ENCODE measurements at places on chromosomes 16 and 17.

- no peak overlapping the region for H3K4me3 ChIP-seq
- no peaks in the 10 kb centered on the region for H3K27me3 ChIP-seq
- DNase-seq, result no peak
- no peak overlapping the region for H3K27ac ChIP-seq
- H3K4me1 ChIP-seq, result peaks cover 1% of the 10 kb centered on the region
Observed at GRCh38 chr16:29765167-29766032, 12.7 kb upstream of the ZG16 start.

GRCh38 chr16:85755929-85756768, 5.3 kb upstream of the C16orf74 start:
- H3K36me3 ChIP-seq, result no peaks in the 10 kb centered on the region
- no peak overlapping the region for H3K27ac ChIP-seq
- peaks cover 34% of the 10 kb centered on the region for H3K27me3 ChIP-seq
- peaks cover 10% of the 10 kb centered on the region for H3K4me1 ChIP-seq
- no peak overlapping the region for H3K4me3 ChIP-seq

DNA sequence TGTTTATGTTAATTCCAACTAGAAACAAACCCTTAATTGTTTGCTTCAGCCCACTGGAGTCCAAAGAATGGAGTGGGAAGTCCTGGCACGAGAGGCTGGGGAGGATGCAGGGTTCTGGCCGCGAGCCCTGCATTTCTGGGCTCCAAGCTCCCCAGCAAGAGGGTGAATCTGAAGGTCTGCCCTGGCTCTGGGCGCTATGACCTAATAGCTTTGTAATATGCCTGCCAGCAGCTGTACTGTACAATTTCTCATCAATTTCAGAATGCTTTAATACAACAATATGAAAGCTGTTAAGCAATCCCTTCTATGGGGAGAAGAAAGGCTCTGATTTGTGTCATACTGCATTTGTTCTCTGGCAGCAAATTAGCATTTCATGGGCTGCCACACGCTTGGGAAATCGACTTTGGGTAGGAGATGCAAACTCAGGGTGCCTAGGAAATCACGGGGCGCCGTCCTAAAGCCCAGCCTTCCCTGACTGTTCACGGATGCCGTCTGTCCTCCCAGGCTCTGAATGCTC, 43.8 kb downstream of the NDEL1 start:
- H3K36me3 ChIP-seq, result peaks cover 63% of the 10 kb centered on the region
- no peak overlapping the region for H3K4me3 ChIP-seq
- H3K27ac ChIP-seq, result no peak overlapping the region
- H3K4me1 ChIP-seq, result no peaks in the 10 kb centered on the region
- no peak for DNase-seq

- DNase-seq, result no peak
- H3K27ac ChIP-seq, result no peak overlapping the region
- no peaks in the 10 kb centered on the region for H3K36me3 ChIP-seq
- no peaks in the 10 kb centered on the region for H3K27me3 ChIP-seq
- no peak overlapping the region for H3K4me3 ChIP-seq
- no peaks in the 10 kb centered on the region for H3K4me1 ChIP-seq
Observed at GRCh38 chr17:22503322-22503899, 811.1 kb downstream of the KCNJ18 start.

GRCh38 chr16:53846971-53847370, 143.0 kb downstream of the FTO start:
- H3K4me1 ChIP-seq, result peaks cover 5% of the 10 kb centered on the region
- no peak for DNase-seq
- no peaks in the 10 kb centered on the region for H3K27me3 ChIP-seq
- H3K4me3 ChIP-seq, result no peak overlapping the region
- peaks cover 8% of the 10 kb centered on the region for H3K36me3 ChIP-seq

DNA sequence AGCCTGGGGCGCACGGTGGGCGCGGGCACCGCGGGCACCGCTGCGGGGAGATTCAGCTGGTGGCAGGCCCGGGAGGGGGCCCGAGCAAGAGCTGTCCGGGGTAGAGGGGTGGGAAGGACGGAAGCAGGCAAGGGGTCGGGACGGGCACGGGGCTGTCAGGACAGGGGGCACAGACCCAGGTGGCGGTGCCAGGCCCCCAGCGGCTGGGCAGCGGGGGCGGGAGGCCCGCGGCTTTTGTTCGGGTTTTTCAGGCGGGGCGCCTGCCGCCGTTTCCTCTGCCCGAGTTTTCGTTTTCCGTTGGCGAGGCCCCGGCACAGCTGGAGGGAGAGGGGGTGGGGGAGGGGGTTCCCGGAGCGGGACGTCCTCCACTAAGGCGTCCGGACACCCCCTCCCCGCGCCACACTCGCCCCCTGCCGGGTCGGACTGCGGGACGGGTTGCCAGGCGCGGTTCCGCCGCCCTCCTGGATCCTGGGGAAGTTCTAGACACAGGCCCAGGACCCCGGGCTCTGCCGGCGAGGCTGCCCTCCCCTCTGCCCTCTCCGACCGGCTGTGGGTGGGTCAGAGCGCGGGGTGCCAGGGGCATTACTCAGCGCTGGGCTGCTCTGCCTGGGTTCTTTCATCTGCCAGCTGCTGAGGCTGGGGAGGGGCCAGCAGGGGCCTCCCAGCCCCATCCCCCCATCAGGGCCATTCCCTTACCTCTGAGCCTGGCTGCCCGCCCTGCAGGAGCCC, 543 bp downstream of the ARHGAP23 start:
- H3K4me3 ChIP-seq, result no peak overlapping the region
- H3K36me3 ChIP-seq, result no peaks in the 10 kb centered on the region
- peaks cover 7% of the 10 kb centered on the region for H3K4me1 ChIP-seq

- no peaks in the 10 kb centered on the region for H3K27me3 ChIP-seq
- no peaks in the 10 kb centered on the region for H3K4me1 ChIP-seq
- no peak for DNase-seq
- H3K27ac ChIP-seq, result no peak overlapping the region
- no peak overlapping the region for H3K4me3 ChIP-seq
- no peaks in the 10 kb centered on the region for H3K36me3 ChIP-seq
Observed at GRCh38 chr16:79053577-79053976, 547.0 kb downstream of the MAF start.

- no peak overlapping the region for H3K27ac ChIP-seq
- H3K4me3 ChIP-seq, result no peak overlapping the region
- no peaks in the 10 kb centered on the region for H3K4me1 ChIP-seq
- DNase-seq, result no peak
- H3K36me3 ChIP-seq, result no peaks in the 10 kb centered on the region
Observed at GRCh38 chr16:49452108-49452507, 78.5 kb downstream of the C16orf78 start.

DNA sequence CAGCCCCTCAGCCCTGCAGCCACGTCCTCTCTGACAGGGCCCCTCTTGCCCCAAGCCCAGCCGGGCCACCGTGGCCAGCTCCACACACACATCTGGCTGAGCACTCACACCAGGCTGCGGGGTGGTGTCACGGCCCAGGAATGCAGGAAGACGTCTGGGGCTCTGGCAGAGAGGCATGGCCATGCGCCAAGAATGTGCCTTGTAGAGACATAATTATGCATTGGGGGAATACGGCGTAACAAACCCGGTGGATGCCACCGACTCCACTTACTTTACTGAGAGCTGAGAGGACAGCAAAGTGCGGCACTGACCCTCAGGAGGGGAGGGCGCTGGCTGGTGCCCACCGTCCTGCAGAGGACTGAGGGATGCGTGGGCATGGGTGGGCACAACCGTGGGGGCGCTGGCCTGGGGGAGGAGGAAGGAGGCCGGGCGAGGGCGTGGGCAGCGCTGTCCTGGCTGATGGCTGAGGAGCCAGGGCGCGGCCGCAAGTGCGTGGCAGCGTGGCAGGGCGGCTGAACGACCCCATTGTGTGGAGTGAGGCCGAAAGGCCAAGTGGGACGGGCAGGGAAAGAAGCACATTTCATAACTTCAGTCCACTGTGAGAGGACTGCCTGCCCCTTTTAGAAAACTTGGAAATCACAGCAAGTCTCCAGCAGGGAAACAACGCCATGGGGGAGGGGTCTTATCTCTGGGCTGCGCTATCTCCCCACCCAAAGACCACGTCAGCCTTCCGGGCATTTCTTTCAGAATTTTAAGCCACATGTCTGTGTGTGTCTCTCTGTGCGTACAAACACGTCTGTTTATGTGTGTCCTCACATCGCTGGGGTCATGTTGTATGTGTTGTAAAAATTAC, 30.6 kb downstream of the METRNL start:
- no peak for DNase-seq
- H3K4me1 ChIP-seq, result no peaks in the 10 kb centered on the region
- H3K27me3 ChIP-seq, result peaks cover 17% of the 10 kb centered on the region
- H3K4me3 ChIP-seq, result no peak overlapping the region
- H3K27ac ChIP-seq, result no peak overlapping the region

DNA sequence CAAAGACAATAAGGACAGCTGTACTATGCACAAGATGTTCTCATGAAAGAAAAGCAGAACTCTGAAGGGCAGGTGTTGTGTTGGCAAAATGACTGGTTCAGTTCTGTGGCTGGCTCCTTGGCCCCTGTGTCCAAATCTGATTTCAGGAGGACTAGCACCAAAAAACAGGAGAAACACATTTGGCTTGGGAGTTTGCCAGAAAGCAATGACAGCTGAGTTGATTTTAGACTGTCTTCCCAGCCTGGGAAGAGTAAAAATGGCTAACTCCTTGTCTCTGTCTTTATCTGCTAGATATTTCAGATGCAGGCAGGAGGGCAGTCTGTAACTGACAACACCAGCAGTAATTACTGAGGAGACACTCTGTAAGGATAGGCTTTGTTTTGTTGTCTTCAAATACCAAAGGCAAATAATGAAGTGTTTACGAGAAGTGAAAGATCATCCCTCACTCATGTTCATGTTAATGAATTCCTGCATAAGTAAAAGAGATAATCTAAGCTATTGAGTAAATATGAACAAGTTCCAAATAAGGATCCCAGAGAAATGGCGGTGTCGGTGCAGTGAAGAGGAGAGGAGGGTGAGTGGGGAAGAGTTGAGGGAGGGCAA, 989.0 kb downstream of the CDH11 start:
- no peaks in the 10 kb centered on the region for H3K36me3 ChIP-seq
- H3K4me1 ChIP-seq, result no peaks in the 10 kb centered on the region
- H3K27ac ChIP-seq, result no peak overlapping the region

GRCh38 chr17:83160443-83161297, 81.3 kb downstream of the METRNL start:
- H3K27me3 ChIP-seq, result peaks cover 51% of the 10 kb centered on the region
- H3K27ac ChIP-seq, result no peak overlapping the region
- no peaks in the 10 kb centered on the region for H3K36me3 ChIP-seq
- DNase-seq, result no peak

GRCh38 chr16:81841722-81842121, 62.6 kb downstream of the PLCG2 start:
- peaks cover under 1% of the 10 kb centered on the region for H3K27me3 ChIP-seq
- no peak for DNase-seq
- H3K4me3 ChIP-seq, result no peak overlapping the region
- H3K27ac ChIP-seq, result no peak overlapping the region
- no peaks in the 10 kb centered on the region for H3K36me3 ChIP-seq

DNA sequence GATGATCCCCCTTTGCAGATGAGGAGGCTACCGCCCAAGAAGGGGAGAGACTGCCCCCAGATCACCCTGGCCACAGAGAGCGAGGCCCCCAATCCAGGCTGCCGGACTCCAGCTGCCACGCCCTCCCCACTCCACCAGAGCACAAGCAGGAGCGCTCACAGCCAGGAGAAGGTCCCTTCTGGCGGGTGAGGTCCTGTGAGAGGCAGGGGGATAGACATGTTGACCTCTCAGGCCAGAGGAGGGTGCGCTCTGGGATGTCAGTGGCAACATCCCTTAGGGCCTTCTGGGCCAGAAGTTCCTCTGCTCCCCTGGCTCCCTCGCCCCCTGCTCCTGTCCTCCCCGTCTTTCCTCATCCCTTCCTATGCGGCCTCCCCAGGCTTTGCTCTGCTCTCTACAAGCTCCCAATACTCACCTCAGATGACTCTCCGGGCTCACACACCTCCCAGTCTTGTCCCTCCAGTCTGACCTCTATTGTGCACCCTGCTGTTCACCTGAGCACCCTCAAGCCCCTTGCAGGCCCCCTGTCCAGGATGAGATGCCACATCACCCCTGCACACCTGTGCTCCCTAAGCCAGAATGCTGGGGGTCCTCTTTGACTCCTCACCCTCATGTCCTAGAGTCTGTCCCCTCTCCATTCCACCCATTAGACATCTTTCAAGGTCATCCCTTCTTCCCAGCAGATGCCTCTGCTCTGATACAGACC, 5.0 kb upstream of the NXPH3 start:
- H3K27ac ChIP-seq, result peak overlapping the region; percentile 67
- H3K4me3 ChIP-seq, result peak overlapping the region; percentile 92
- DNase-seq, result no peak
- H3K27me3 ChIP-seq, result peaks cover 58% of the 10 kb centered on the region

DNA sequence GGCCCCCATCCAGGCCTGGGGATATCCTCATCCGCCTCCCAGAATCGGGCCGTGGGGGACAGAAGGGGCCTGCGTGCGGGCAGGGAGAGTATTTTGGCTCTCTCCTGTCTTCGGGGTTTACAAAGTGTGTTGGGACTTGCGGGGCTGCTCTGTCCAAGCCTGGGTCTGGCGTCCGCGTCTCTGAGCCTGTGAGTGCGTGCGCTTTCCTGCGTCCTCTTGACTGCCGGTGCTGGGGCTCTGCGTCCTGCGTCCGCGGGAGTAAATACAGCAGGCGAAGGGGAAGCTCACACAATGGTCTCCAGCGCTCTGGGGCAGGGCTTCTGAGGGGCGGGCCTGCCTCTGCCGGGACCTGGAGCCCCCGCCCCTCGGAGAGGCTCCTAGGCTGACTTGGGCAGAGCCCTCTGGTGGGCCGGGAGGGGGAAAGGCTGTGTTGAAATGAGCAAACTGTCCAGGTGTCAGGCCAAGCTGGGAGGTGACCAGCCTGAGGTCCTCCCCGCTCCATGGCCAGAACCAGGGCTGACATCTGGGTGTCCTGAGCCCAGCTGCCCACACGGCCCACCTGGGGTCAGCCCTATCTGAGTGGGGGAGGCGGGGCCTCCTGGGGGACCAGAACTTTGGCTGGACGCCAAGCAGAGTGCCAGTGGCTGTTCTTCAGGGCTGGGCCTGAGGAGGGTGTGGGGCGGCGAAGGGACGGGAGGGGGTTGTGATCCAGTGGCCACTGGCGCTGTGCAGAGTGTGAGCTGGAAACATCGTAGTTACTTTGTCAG, 233.6 kb downstream of the SEC14L1 start:
- H3K27me3 ChIP-seq, result no peaks in the 10 kb centered on the region
- peak overlapping the region; percentile 97 for H3K27ac ChIP-seq
- peak; percentile 86 for DNase-seq
- peaks cover 44% of the 10 kb centered on the region for H3K36me3 ChIP-seq
- H3K4me3 ChIP-seq, result peak overlapping the region; percentile 99

DNA sequence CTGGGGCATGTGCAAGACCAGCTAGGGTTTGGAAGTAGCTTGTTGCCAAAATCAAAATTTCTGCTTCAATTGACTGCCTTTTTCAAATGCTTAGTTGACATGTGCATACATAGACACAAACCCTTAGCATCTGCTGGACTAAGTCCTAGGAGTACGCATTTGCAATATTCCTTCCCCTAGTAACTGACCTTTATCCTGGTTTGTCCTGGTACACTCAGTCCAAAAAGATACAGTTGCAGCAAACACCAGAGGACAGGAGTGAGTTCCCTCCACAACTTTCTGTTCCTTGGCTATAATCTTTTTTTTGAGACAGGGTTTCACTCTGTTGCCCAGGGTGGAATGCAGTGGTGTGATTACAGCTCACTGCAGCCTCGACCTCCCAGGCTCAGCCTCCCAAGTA, 290.2 kb upstream of the ERCC4 start:
- no peak overlapping the region for H3K4me3 ChIP-seq
- no peaks in the 10 kb centered on the region for H3K27me3 ChIP-seq
- H3K4me1 ChIP-seq, result no peaks in the 10 kb centered on the region
- DNase-seq, result no peak
